Right ventricle myocardium inferior (tissue), 1 donor: ENCODE measurements at places on chromosomes 11 and 22.

DNA sequence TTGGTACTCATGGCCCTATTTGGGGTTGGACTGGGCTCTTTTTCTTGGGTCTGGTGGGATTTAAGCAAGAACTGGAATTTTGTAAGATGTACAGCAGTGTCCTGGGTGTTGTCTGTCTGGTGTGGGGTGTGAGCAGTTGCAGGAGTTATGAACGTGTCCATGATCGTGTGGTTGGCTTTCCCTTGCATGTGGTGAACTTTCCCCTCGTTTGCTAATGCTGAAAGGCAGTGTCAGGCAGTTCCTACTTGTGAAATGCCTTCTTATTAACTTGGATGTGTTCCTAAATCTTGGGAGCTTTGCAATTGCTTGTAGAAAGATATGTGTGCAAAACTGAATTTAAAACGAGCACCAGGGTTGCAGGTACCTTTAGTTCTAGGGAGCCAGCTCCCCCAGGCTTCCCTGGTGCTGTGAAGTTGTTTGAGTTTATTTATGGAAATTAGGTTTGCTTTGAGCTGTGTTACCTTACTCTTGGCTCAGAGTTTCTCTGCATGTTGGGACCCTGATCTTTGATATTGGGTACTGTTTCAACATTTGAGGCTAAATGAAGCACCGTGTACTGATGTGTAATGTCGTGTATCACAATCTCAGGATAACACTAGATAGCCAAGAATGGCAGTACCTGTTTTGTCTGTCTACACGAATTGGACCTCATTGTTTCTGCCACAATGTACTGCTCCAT is 35.8 kb upstream of the HSD17B12 start:
- no peak for DNase-seq

- DNase-seq = no peak
Observed at GRCh38 chr11:26599425-26599824, 27.4 kb upstream of the MUC15 start.

GRCh38 chr11:91857179-91857578 is 367.4 kb upstream of the FAT3 start:
- no peak for DNase-seq

DNA sequence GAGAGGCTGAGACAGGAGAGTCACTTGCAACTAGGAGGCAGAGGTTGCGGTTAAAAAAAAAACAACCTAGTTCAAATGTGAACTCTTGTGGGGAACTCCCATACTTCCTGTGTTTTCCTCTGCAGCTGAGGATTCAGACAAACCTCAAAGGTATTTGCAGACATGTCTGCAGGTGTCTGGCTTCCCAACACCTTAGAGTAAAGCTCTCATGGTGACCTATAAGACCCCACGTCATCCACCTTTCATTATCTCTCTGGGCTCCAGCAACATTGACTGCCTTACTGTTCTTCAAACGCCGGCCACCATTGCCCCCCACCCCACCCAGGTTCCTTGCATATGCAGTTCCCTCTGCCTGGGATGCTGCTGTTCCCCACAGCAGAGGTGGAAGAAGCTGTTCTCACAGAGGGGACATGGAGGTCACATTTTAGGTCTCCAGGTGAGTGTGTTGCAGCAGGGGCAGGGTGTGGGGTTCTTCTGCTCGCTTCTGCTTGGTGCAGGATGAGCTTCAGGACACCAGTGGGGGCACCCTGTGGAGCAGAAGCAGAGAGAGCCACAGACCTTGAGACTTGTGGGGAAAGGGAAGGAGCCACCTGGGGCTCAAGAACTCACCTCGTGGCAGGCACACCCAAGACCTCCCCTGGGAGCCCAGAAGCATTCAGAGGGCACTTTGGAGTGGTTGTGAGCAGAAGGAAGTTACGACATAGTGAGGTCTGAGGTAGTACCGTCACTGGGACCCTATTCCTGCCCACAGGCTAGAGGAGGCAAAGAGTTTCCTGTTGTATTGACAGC is 203.2 kb downstream of the CSNK2A3 start:
- DNase-seq = no peak

DNA sequence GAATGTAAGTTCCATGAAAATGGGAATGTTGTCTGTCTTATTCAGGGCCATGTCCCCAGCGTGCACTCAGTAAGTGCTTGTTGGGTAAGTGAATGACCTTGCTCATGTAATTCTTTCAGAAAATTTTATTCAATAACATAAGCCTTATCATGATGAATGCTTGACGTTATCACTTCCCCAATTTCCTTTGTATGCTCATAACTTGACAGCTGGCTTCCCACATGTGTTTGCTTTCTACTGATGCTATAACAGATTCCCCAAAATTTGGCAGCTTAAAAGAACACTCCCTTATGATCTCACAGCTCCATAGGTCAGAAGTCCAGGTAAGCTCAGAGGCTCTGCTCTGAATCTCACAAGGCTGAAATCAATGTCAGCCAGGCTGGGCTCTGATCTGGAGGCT is 155.8 kb upstream of the POU2AF2 start:
- no peak for DNase-seq

- DNase-seq = no peak
Observed at GRCh38 chr11:32439501-32440210, 4.3 kb upstream of the WT1 start.

DNA sequence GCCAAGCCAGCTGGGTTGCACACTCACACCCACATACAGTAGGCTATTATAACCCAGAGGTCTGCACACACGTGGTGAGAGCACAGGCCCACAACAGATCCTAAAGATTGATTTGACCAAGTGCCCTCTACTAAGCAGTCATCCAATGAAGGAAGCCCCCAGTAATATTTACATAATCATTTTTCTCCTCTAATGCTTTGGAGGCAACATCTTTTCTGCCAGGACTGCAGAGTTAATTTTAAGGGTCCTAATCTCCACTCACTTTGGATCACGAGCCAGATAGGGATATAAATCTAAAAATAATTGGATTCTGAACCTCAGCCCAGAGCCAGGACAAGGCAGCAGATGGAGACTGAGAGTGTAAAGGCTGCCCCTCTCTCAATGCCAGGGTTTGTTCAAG is 49.1 kb upstream of the MTNR1B start:
- no peak for DNase-seq

GRCh38 chr22:48796310-48797015 is 1031.2 kb downstream of the BRD1 start:
- no peak for DNase-seq

GRCh38 chr22:49632199-49633009 is 195.3 kb downstream of the BRD1 start:
- DNase-seq = no peak

DNA sequence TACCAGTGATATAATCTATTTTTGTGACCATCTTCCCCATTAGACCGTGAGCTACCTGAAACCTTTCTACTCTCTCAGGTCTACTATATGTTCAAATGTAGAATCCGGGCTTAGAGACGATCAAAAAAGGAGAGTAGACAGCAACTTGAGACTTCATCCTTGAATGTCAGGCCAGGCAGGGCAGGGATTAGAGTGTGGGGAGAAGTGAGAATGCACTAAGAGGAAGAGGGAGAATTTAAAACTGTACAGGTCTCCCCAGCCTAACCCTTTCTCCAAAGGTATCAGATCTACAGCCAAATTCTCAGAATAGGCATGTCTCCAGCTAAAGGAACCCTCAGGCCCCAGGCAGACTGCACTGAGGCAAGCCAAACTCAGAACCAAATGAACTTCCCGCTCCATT is 935 bp downstream of the LAMTOR1 start:
- no peak for DNase-seq

- no peak for DNase-seq
Observed at GRCh38 chr11:120326228-120326627, 1.1 kb downstream of the TLCD5 start.

DNA sequence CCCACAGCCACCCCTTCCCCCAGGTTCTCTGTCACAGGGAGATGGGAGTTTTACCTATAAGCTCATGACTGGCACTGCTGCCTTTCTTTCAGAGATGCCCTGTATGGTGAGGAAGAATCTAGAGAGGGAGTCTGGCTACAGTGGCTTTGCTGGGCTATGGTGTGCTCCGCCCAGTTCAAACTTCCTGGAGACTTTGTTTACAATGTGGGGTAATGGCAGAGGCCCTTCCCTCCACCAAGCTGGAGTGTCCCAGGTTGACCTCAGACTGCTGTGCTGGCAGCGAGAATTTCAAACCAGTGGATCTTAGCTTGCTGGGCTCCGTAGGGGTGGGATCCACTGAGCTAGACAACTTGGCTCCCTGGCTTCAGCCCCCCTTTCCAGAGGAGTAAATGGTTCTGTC is 143.5 kb downstream of the MSANTD4 start:
- DNase-seq = no peak

DNA sequence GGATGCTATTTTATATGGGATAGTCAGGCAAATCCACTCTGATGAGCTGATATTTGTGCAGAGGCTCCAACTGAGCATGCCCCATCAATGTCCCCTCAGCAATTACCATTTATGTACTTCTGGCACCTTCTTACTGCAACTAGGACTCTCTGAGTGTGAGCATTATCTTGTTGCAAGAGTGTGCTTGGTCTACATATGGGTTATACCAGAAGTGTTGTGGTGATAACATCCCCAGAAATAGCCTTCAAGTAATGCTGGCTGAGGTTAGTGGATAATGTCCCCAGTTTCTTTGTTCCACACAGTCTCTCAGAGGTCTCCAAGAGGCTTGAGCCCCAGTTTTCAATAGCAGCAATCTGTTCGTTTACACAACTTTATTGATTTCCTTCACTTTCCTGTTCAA is 408.6 kb downstream of the JRKL start:
- no peak for DNase-seq

- DNase-seq = no peak
Observed at GRCh38 chr11:44165432-44165831, 70.0 kb downstream of the EXT2 start.

- DNase-seq = no peak
Observed at GRCh38 chr22:44862981-44863860, 110.8 kb downstream of the ARHGAP8 start.

DNA sequence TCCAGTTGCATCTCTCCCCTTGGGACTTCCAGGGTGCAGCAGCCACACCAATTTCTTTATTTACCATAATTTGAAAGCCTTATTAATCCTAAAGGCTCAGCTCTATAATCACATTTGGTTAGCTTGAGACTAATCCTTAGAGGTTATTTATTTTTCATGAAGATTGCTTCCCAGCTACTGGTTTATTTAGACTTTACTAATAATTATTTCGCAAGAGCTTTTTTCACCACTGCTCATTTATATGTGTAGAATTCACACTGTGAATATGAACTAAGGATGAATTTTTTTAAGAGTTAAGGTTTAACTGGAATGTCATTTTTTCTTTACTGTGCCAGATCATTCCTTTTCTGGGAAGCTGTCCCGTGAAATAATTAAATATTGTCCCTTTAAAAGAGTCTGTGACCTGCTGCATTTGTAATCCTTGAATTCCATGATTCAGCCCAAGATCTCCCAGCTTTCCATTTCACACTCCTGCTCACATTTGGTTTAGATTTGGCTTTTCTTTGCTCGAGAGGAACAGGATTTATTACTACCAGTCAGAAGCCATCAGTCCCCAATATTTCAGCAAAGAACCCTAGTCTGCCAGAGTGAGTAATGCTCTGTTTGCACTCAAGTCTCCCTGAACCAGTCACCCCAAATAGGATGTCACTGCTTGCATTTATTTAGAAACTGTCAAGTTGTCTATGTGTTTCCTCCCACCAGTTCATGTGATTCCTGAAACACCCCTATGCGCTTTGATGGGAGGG is 4.4 kb upstream of the CD44 start:
- DNase-seq = no peak

- no peak for DNase-seq
Observed at GRCh38 chr11:12260731-12261521, 116.4 kb upstream of the PARVA start.

DNA sequence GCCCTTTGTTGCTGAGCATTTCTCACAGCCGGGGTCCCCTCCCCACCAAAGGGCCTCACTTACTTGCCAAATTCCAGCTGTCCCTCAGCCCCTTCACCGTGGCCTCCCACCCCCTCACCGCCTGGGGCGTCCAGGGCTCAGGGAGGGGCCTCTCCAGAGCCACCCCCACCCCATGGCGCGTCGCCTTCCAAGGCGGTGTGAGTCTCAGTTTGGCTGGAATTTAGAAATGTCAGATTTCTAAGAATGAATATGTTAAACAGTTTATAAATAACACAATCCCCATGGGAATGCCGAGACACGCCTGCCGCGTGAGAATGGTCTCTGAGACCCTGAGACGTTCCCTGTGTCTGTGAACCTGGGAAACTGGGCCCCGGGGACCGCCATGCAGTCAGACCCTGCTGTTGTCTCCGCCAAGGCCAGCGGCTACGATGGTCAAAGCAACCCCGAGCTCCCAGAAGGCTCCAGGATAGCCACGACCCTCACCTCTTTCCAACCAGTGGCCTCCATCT is 28.9 kb downstream of the CELSR1 start:
- no peak for DNase-seq

GRCh38 chr11:10205928-10206327 is 88.1 kb downstream of the SBF2 start:
- no peak for DNase-seq

- no peak for DNase-seq
Observed at GRCh38 chr11:77345621-77346020, 44.1 kb upstream of the GDPD4 start.

GRCh38 chr22:48974443-48975315 is 853.0 kb downstream of the BRD1 start:
- DNase-seq = no peak

DNA sequence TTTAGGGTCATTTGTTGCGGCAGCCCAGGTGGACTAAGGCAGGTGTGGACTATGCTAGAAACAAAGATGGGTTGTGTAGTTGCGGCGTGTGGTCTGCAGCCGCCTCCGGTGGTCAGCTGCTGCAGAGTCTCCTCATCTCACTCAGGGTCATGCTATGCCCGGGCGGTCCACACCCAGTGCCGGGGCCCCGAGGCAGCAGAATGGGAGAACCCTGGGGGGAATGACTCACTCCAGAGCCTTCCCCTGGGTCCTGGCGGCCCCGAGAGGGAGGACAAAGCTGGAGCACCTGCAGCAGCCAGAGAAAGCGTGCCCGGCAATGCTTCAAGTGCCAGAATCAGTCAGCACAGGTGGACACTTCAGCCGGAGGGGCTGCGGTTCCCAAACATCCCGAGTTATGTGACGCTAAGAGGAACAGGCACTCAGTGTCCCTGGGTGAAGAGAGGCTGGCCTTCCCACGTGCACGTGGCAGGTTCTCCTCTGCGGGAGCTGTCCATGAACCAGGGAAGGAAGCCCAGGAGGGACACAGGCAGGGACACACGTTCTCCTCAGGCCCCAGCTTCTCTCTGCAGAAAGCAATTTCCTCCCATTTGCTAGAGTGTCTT is 289.6 kb upstream of the B3GAT1 start:
- DNase-seq = no peak

DNA sequence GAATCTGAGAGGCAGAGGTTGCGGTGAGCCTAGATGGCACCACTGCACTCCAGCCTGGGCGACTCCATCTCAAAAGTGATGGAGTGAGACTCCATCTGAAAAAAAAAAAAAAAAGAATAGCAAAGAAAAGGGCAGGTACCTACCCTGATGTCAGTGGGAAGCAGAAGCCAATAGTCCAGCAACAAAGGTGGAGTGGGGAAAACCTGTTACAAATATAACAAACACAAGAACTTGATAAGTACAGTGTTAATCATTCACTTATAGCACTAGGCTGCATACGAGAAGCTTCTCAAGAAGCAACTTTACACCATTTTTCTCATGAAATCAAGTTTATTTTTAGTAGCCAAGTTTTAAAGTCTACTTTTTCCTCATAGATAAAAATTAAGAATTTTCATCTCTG is 62.5 kb upstream of the YWHAH start:
- no peak for DNase-seq

GRCh38 chr11:69940246-69940610 is 121.0 kb upstream of the FGF3 start:
- DNase-seq = no peak
